ENCODE measurements at places on chromosomes 7 and 10.

- DNase-seq: no peak
These were observed 64.2 kb downstream of the PWWP2B start for GRCh38 chr10:132461103-132461682.

DNA sequence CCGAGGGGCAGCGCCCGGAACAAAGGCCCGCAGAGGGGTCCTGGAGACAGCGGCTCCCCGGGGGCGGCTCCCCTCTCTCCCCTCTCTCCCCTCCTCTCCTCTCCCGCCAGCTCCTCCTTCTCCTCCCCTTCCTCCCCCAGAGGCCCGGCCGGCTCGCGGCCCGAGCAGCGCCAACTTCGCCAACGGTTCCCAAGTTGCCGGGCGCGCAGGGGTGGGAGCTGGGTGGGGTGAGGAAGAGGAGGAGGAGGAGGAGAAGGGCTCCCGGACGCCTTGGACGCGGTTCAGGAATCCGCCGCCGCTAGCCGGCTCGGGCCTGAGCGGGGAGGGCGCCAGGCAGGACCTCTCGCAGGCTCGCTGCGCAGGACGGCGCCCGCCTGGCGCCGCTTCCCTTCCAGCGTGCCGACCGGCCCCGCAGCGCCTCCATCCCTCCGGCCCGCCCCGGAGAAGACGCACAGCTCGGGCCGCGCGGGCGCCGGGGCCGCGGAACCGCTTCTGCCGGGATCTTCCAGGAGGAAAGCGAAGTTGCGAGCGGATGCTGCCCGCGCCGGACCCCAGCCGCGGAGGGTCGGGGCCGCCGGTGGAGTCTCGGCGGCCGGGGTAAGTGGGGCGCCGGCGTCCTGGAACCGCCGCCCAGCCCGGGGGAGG is at the start of gene CHST3:
TSS of gene CHST3 (plus strand) at position 298 of the 645 bp plus-strand sequence. CDS start 41,448 bp downstream, outside the sequence.
- DNase-seq: no peak

DNA sequence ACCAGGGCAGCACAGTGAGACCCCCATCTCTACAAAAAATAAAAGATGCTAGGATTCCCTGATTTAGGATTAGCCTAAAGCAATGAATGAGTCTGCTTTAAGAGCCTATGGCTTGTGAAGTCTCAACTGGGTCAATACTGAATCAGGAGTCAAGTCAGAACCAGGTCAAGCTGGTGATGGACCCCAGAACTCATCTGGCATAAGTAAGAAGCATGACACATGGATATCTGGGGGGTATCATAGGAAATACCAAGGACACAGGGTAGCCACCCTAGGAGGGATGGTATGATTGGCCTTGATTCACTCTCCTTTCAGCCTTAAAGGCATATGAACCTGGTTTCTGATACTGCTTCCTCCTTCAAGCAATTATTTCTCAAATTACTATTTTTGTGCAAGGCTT is 78.4 kb upstream of the FAM133B start:
- DNase-seq: no peak

DNA sequence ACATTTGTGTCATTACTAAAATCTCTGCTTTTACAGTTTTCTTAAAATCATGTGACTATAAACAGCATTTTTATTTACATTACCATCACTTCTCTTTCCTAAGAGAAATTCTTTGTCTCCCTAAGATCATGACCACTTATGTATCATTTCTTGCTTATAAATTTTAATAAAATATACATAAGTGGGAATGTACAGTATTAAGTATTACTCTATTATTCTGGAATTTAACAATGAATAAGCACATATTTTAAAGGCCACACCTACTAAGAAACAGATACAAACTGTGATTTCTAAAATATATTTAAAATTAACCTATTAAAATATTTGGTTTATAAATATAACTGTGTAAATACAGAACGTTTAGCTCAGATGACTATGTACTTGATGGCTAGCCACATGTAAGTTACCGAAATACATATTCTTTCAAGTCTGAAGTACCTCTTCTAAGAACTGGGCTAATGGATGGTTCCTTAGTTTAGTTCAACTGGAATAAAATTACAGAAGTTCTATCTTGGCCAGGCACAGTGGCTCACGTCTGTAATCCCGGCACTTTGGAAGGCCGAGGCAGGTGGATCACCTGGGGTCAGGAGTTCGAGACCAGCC is 33.3 kb upstream of the PTPRN2 start:
- DNase-seq: no peak

DNA sequence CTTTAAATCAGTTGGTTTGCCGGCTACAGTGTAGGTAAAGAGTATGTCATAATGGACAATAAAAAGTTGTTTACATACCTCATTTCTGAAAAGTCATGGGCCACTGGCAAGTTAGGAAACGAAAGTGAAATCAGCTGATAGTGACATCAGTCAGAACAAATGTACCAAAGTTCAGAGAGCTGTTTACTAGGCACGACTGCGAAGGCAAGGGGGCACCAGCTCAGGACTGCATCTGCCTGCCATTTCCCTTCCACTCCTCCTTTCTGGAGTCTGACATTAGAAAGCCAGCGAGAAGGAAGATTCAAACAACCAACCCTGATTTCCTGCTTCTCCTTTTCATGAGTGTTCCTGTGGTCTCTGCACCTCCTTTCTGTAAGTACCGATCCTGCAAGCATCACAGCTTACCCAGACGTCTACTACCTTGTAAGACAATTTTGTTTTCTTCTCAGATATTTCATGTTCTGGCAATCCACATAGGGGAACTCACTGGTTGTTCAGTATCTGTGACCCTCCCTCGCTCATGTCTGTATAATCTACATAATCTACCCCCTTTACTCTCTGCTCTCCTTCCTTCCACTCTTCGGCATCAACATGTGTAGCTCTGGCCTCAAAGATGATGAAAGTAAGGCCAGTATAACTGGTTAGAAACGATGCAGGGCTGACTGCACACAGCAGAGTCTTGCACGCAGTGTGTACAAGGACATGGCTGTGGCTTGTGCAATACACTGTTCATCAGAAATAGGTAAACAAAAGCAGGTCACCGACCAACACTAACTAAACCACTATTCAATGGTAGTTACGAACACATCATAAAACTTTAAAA is at the start of gene TMEM140:
TSS of gene TMEM140 (plus strand) at position 174 of the 823 bp plus-strand sequence. CDS start 16,370 bp downstream, outside the sequence.
- DNase-seq: no peak

GRCh38 chr7:129835569-129835968 is 117.2 kb downstream of the UBE2H start:
- DNase-seq: no peak

DNA sequence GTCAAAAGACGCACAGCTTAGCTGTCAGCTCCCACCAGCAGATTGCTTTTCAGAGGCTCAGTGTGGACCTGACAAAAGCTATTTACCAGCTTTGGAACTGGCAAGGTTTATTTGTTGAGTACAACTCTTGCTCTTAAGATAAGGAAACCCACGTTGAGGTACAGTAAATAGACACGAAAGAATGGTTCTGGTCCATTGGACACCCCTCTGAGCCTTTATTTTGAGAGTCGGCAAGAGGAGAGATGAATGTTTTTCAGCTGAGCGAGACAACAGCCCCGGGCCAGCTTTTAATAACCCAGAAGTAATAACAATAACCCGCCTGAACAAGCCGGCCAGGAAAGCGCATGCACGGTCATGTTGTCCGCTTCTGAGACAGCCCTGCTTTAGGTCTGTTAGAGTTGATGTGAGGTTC is 49.0 kb downstream of the WNT2 start:
- no peak for DNase-seq

- DNase-seq: no peak
These were observed 255.7 kb upstream of the SORCS1 start for GRCh38 chr10:107420196-107420595.

- DNase-seq: no peak
These were observed 41.8 kb upstream of the TMEM213 start for GRCh38 chr7:138755842-138756590.

GRCh38 chr7:143898810-143899209 is 3.2 kb downstream of the TCAF1 start:
- no peak for DNase-seq

DNA sequence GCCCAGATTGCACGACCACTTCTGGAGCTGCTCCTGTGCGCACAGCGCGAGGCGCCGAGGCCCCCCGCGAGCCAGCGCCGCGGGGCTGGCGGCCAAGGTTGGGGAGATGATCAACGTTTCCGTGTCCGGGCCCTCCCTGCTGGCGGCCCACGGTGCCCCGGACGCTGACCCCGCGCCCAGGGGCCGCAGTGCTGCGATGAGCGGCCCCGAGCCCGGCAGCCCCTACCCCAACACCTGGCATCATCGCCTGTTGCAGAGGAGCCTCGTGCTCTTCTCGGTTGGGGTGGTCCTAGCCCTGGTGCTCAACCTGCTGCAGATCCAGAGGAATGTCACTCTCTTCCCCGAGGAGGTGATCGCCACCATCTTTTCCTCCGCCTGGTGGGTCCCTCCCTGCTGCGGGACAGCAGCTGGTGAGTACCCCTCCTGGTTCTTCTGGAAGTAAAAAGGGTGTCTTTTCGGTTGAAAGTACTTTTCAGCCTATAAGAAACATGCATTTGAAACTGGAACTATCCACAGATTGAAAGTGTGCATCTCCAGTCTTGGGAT is 683 bp downstream of the INSIG1 start:
- no peak for DNase-seq

DNA sequence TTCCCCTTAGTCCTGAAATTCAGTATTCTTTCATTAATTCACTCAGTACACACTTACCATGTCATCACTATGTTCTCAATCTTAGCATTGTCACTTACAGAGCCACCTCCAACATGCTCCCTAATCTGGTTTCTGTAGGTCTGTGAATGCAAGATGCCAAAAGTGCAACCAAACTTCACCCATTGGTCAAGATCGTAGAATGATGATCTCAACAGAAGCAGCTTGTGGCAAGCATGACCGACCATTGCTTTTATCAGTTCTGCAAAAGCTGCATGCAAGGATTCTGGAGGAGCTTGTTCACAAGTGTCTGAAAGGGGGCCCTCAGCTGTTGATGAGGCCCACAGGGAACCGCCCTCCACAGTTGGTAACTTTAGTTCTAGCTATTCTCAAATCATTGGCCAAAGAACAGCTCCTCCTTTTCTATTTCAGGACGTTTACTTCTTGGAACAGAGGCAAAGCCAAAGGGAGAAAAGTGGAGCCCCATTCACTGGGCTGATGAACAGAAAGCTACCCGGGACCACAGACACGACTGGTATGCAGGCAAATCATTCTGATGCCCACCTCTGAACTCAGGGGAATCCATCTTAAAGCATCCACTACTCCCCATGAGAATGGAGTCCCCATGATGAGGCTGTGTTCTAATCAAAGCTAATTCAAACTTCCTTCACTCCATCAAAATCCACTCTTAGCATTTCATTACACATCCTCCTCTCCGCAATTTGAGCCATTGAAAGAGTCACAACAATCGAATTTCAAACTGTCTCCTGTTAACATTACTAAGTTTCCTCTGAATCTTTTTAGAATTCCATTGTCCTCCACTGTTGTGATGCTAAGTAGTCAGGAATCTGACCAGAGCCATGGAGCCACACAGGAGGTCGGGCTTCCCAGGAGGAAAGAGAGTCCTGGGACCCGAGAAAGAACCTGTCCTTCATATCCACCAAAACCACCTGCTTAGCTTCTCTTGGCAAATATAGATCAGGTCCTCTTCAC is 13.9 kb downstream of the GRB10 start:
- no peak for DNase-seq

GRCh38 chr7:31940167-31940566 is 130.0 kb downstream of the PDE1C start:
- no peak for DNase-seq

DNA sequence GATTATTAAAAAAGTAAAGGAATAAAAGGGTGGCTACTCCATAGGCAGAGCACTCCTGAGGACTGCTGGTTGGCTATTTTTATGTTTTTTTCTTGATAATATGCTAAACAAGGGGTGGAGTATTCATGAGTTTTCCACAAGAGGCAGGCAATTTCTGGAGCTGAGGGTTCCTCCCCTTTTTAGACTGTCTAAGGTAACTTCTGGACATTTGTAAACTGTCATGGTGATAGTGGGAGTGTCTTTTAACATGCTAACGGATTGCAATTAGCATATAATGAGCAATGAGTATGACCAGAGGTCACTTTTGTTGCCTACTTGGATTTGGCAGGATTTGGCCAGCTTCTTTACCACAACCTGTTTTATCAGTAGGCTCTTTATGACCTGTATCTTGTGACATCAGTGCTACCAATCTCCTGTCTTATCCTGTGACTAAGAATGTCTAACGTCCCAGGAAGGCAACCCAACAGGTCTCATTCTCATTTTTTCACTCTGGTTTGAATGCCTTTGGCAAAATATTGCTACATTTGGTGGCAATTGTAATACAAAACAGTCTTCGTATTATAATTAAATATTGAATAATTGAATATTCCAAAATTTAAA is 587.8 kb upstream of the POM121L12 start:
- no peak for DNase-seq

GRCh38 chr7:117715784-117716445 is 157.3 kb downstream of the CTTNBP2 start:
- no peak for DNase-seq

DNA sequence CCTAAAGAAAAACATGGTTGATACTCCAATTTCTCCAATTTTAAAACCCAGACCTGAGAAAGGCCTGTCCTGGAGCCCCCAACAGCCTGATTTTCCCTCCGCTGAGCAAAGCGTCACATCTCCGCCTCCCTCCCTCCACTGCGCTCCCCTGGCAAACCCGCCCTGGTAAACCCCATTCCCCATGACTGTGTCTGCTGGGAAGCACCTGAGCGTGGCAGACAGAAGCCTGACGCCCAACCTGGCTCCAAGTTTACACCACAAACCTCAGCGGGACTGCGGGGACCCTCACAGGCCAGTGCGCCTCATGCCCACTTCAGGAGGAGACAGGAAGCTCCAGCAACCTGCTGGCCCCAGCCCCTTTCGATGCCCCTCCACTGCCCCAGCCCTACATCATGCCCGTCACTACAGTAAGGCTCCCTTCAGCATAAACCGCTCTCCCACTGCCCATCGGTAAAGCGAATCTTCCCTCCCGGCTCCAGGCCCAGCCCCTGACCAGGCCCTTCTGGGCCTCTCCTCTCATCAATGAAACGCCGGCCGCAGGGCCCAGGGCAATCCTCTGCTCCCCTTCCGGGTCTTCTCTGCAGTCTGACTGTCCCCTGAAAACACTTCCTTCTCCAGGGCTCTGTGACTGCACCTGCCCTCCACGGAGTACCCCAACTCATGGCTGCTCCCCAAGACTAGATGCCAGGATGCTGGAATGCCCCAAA is 233.3 kb downstream of the MAD1L1 start:
- DNase-seq: no peak

GRCh38 chr7:51317582-51317910 is 937 bp upstream of the COBL start:
- no peak for DNase-seq

- no peak for DNase-seq
These were observed 38.4 kb upstream of the CD36 start for GRCh38 chr7:80600046-80600445.

GRCh38 chr7:138900035-138900828 is 81.0 kb downstream of the KIAA1549 start:
- no peak for DNase-seq

- DNase-seq: no peak
These were observed 526.1 kb downstream of the CALN1 start for GRCh38 chr7:71886046-71886445.

Data from GF-D8 (cell line).